ENCODE measurements at places on chromosomes 12 and 14.

DNA sequence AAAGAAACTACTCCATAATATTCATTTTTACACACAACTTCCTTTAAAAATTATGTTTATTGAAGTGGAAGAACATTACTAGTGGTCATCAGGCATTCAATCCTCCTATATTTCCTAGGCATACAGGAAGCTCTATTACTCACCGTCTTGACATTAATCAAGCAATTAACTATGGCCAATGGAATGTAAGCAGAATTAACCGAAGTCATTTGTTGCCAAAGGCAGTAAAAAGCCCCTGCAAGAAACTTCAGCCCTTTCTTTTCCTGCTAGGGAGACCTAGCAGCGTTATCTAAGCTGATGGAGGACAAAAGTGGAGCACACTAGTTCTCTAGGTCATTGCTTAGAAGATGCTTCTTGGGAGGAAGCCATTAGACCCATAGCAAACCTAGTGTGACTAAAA is 399.6 kb downstream of the KCNH5 start:
- DNase-seq = no peak

DNA sequence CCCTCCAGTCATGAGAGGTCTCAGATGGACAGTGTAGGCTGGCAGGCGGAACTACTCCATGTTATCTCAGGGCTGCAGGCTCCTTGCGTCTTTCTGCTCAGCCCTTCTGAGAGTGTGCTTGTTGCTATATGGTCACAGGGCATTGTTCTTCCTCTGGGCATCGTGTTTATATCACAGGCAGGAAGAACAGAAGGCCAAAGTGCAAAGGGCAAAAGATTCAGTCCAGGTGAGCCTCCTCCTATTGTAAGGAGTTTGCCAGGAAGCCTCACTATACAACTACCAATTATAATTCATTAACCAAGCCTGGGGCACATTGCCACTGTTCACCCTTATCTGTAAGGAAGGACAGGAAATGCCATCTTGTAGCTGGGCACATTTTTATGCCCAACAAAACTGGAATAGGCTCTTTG is 195.5 kb upstream of the KITLG start:
- DNase-seq = no peak

- no peak for DNase-seq
Measured at GRCh38 chr14:102941419-102942011, 19.1 kb downstream of the AMN start.

- no peak for DNase-seq
Measured at GRCh38 chr12:49673446-49674317, 33.5 kb downstream of the FMNL3 start.

DNA sequence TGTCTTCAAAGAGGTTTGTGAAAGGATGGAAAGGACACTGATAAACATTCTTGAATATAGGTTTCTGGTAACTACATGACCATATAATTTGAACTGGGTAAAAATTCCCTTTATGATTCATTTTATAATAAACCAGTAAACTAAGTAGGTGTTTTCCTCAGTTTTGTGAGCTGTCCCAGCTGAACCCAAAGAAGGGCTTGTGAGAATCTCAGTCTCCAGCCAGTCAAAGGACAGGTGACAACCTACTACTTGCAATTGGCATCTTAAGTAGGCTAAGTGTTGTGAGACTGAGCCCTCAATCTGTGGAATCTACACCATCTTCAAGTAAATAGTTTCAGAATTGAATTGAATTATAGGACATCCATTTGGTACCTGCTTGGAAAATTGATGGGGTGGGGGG is 75.2 kb downstream of the MYF5 start:
- DNase-seq = no peak

DNA sequence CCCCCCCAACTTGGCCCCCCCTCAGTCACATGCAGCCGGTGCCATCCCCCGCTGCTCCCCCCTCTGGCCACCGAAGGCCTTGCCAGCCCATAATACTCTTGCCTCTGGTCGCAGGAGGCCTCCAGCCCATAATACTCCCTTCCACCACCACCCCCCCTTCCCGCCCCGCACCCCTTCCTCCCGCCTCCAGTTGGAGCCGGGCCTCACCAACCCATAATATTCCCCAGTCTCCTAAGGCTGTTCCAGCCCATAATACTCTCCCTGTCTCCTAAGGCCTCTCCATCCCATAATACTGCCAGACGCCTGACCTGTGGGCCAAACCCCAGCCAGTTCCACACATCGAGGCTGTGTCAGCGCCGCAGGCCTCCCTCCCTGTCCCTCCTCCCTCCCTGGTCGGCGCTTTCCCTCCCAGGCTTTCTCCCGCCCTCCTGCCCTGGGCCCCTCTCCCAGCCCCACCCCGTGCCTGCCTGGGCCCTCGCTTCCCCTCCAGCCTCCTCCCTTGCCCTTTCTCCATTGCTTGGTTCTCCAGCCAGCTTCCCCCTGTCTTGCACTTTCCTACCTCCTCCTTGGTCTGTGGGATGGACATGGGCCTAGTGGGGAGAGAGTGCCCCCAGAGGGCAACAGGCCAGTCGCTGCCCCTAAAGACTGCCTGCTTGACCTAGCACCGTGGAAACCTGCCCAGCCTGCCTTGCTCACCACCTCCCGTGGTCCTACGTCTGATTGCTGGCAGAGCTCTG is 6.8 kb upstream of the CHD4 start:
- DNase-seq = no peak

- no peak for DNase-seq
Measured at GRCh38 chr12:32264961-32265360, 134.4 kb upstream of the FGD4 start.

- no peak for DNase-seq
Measured at GRCh38 chr12:89469361-89469760, 55.2 kb downstream of the GALNT4 start.

DNA sequence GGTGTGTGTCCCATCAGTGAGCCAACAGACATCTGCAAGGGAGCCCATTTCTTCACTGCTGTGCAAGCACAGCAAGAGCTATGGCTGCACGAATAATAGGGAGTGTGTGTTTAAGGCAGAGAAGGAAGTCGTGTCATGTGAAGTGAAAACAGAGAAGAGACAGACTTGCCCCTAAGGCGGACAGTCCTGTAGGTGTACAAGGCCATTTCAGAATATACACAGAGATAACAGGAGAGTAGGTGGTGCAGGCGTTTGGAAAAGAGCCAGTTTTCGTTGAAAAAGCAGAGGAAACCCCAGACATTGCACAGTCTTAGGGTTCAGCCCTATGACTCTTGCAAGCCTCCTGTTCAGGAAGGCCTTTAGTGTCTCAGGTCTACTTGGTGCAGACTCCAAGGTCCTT is 46.3 kb upstream of the RNU6-8 start:
- DNase-seq = no peak

GRCh38 chr14:32508281-32508680 is 179.2 kb downstream of the AKAP6 start:
- DNase-seq = no peak

DNA sequence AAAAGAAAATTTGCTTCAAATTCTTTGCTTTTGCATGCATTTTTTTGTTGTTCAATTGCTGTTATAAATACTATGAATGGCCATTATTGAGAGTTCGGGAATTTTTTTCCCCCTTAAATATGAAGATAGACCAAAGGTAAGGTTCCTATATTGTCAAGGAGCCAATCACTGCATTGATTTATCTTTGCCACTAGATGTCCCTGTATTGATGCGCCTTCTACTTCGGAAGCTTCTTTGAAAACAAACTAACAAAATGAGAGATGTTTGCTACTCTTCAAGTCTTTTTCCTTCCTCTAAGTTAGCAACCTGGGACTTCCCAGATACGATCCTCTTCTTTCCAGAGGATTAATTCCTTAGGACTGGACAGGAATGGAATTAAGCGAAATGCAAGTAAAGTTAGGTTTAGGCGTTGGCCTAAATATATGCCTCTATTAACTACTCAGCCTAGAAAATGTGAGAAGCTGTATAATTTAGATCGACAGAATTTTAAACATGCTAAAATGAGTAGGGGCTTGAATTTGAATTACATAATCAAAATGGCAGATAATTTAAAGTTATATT is 318.1 kb downstream of the AEBP2 start:
- DNase-seq = no peak

- DNase-seq = no peak
Measured at GRCh38 chr12:6392504-6392903, 8.5 kb downstream of the LTBR start.

GRCh38 chr12:132426349-132427173 is 63.4 kb upstream of the FBRSL1 start:
- no peak for DNase-seq

DNA sequence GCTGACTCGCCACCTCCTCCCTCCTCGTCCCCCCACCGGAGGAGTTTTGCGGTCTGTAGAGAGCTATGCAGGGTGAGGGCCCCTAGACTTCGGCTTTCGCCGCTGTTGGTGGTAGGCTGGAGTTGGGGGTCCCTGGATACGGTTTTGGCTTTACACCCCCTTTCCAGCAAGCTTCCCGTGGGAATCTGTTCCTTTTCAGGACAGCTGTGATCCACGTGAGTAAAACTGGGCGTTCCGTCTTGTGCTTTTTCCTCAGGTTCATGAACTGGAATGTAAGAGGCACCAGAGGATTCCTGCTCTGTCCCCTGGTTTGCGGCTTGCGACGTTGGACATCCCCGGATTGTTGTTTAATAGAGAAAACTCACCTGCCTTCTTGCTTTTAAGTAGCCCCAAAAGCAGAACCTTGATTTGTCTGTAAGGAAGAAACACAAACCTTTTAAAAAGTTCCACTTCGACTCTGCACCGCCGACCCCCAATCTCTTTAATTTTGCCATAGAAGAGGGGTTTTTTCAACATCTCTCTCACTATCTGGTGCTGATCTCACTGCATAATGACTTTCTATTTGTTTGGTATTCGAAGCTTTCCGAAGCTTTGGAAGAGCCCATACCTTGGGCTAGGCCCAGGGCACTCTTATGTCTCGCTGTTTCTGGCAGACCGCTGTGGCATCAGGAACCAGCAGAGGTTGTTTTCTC is 490 bp downstream of the PRORP start:
- no peak for DNase-seq

GRCh38 chr12:778615-779014 is 26.2 kb downstream of the WNK1 start:
- DNase-seq = no peak

Measured in activated CD8-positive, alpha-beta memory T cell treated with anti-CD3 and anti-CD28 coated beads for 4 hours (primary cell).